ENCODE measurements at places on chromosomes 5 and 9.
A peak's percentile ranks its signal among the peaks of the same experiment; 100 is the strongest.

DNA sequence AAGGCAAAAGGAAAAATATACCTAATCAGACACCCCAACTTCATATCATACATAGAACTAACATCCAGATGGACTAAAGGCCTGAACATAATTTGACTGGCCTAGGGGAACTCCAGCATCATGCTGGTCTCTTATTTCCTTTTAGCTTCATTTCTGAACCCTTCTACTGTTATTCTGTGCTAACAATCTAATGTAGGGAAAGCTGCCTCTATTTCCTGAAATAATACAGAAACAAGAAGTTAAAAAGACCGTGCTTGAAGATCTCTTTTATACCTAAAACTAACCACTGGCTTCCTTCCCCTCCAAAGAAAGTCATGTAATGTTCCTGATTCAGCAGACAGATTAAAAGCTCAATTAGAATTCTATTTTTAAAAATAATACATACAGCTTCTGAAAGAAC is 36.7 kb downstream of the LPAR1 start:
- no peak for DNase-seq

DNA sequence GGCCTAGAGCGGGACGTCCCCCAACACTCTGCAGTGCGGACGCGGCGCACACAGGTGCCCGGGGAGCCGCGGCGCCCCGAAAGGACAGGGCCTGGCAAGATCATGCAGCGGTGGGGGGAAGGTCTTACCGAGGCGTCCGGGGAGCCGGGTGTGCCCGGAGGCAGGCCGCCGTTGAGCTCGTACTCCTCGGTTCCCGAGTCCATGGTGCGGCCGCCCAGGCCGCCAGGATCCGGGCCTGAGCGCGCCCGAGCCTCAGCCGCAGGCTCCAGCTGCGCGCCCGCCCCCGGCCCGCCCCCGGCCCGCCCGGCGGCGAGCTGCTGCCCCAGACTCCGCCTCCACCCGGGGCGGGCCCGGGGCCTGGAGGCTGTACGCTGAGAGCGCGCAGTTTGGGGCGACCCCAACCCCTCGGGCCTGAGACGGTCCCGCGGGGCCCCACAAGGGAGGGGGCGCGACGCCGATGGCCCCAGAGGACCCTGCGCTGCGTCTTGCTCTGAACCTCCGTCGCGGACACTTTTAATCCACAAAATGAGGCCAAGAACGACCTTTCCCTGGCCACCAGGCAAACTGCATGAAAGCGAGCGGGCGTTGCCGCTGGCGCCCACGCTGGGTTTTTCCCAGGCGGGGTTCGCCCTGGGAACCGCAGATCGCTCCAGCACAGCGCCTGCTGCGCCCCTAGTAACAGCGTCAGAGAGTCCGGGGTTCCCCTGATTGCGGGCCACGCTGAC is at the start of gene NINJ1:
Gene NINJ1 (minus strand): TSS at position 237 of the 725 bp plus-strand sequence. CDS start 34 bp downstream, at position 203.
- DNase-seq = peak; percentile 64

DNA sequence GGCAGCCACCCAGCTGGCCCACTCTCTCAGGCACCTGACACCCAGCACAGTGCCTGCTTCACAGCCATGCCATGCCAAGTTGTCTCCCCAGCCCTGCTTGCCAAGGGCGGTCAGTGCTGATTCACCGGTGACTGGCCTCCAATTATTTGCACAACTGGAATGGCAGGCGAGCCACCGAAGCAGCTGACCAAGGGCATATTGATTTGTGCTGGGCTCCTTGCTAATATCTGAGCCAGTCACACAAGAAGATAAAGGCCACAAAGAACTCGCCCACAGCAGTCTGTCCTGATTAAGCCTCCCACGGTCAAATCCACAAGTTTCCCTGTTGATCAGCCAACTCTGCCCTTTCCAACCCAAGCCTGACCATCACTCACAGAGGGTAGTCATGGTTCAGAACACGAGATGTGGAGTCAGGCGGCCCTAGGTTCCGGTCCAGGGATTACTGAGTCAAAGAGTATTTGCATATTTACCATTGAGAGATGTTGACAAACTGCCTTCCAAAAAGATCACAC is 6.4 kb upstream of the EEIG1 start:
- DNase-seq = no peak

DNA sequence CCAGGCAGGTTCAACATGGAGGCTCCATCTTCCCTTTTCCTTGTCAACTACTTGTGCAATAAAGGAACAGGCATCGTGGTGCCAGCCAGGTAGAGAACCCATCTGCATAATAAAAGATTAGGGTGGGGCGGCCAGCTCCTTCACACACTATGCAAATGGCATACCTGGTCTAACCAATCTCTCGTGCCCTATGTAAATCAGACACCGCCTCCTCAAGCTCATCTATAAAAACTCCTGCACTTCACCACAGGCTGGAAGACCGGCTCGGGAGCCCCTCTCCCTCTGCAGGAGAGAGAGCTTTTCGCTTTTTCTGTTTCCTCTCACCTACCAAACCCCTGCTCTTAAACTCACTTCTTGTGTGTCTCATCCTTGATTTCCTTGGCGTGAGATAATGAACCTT is 244.3 kb upstream of the PUM3 start:
- no peak for DNase-seq

DNA sequence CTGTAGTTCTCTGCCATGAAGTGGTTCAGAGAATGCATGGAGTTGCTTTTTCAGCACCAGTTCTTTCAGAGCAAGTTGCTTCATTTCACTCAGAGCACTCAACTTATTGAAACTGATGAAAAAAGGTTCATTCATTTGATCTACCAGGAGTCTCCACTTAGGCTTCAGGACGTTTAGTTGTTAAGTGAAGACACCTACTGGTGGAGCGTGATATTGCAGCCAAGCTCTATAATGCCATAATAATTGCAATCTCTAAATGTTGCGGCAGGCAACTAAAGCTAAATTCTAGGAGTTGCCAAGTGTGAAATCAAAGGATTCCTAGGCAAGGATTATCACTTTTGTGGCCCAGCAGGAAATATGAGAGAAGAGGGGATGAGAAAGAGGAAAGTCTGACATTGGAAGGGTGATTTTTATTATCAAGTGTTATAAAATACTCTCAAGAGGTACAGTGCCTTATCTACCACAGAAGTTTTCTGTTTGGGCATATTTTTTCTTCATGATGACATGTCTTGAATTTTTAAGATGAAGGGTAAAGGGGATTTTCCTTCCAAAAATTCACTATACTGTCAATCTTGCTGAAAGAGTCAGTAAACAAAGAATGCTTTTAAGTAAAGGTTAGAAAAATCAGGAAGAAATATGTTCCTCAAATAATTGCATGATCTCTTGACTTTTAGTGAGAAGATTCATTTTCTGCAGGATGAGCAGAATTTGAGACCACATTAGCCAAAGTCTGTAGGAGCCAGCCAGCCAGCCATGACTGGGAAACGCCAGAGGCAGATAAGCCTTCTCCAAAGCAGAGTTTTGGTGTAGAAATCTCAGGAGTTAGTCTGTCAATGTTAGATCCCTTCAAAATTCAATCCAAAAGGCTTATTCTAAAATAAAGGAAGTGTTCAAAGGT is 83.4 kb downstream of the SH3PXD2B start:
- no peak for DNase-seq

GRCh38 chr5:155839251-155840037 is 487.5 kb upstream of the SGCD start:
- DNase-seq = no peak

GRCh38 chr5:68041293-68041692 is 174.3 kb upstream of the PIK3R1 start:
- peak; percentile 44 for DNase-seq

DNA sequence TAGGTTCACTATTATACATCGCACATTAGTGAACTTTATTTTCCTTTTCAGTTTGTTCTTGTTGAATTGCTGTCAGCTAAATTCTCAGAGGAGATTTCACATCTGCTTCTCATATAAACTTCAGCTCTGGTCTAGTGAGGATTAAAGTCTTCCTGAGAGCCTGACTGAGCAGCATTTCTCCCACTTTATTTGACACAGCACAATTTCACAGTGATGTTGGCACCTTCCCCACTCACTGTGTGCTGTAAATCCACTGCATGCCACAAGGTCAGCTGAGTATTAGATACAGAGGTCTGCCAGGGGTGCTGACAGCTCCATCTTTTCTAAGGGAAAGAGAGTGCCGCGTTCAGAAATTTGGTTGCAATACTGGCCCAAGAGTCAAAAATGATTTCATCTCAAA is 567.4 kb downstream of the PRR16 start:
- DNase-seq = no peak

DNA sequence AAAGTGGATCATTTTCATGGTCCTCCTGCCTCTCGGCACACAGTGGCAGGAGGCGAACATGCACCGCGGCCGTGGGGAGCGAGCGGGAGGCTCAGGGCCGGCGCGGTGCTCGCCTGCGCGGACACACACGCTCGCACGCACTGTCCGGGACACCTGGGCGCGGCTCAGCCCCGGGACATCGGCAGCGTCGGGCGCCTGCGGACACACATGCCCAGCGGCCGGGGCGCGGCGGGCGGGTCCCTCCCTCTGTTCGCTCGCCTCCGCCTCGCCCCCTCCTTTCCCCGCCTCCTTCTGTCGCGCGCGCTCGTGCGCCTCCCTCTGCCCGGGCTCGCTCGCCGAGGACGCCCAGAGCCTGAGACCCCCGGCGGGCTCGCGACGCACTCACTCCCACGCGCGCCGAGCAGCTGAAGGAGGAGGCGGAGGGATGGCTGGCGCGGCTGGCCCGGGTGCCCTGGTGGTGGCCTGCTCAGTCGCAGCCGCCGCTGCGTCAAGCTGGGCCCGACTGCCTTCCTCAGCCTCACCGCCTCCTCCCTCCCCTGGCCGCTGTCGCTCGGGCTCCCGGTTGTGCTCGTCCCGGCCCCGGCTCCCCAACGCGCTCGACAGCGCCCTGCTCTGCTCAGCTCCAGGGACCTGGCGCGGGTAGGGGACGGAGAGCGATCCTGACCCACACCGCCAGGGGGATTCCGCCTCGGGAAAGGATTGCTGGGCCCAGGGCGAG is at the start of gene FRMD3:
Gene FRMD3 (minus strand): TSS at position 230 of the 718 bp plus-strand sequence. CDS start 170 bp downstream, at position 60.
- DNase-seq = no peak

DNA sequence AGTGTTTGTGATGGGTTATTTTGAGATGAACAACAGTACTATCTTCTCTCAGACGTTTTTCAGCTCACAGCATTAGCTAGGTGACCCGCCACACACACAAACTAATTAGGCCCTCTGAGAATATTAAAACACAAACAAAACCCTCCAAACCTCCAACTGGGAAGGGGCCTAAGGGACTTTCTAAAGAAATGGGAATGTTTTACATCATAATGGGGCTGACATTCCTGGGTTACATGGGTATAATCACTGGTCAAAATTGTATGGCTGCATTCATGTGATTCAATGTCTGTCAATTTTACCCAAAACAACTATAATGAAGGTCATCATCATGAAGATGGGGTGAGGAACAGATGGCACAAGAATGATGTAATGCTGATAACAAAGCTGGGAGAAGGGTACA is 59.6 kb downstream of the SPTLC1 start:
- no peak for DNase-seq
